SW 1271 (cell line): ENCODE measurements at places on chromosomes 3 and 15.

DNA sequence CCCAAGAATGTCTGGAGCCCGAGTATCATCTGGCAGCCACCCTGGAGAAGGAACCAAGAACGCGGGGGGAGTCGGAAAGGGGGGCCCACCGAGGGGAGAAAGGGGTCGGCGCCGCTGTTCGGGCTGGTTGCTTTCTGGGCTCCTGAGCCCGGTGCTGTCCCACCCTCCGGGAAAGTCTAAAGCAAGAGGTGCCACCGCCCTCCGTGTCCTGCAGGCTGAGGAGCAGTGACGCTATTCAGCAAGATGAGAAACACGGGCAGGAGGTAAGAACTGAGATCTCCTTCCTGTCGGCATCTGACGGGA is 234.8 kb downstream of the XXYLT1 start:
- DNase-seq = no peak

DNA sequence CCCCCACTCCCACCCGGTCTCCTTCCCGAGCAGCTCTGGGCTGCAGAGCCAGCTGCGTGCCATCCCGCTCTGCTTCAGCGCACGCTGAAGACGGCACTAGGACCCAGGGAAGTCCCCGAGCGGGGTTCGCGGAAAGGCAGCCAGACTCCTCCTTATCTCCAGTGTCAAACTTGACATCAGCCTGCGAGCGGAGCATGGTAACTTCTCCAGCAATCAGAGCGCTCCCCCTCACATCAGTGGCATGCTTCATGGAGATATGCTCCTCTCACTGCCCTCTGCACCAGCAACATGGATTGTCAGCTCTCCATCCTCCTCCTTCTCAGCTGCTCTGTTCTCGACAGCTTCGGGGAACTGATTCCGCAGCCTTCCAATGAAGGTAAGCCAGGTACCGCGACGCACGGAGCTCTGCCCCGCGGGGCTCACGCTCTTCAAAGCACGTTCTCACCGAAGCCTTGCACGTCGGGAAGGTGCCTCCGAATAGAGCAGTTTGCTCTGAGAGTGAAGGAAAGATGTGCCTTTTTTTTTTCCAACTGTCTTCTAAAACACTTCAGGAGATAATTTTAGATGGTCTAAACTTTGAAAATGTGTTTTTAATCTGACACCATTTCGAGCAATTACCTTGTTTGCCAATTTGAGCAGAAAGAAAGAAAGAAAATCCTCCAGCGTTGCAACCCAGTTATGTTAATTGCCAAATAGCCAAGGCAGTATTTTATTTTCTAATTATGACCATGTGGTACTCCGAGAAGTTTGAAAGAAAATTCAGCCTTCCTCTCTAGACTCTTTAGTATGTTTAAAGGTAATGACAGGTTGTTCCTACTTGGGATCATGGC is at the start of gene EPHA3:
Gene EPHA3 (plus strand): TSS at position 161 of the 830 bp plus-strand sequence. CDS start 128 bp downstream, at position 289.
- DNase-seq = no peak

- DNase-seq = no peak
Measured at GRCh38 chr3:45802146-45802545, 5.8 kb upstream of the SLC6A20 start.

GRCh38 chr3:113183748-113184661 is 27.4 kb upstream of the BOC start:
- DNase-seq = no peak

DNA sequence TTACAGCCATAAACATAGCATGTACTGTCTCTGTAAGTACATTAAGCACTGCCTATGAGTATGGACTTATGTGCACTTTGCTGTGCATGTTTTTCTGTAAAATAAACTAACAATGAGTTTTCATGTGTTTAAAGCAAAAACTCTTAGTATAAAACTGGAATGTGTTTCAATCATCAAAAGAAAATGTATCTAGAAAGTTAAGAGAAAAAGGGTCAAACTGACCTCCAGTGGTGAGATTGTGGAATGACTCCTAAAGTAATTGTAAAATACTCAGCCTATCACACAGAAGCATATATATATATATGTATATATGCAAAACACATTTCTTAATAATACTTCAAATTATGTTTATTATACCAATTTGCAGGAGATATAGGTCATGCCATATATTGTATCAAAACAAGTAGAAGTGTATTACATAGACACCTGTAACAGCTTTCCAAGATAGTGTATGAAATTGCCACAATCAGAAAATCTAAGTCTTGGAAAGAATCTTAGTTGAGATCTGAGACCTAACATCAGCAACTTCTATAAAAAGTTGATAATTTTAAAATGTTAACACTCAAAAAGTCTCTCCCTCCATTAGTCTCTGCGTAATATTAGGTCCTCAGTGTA is 199.6 kb downstream of the FMN1 start:
- DNase-seq = no peak

GRCh38 chr3:40387001-40387894 is at the start of gene ENTPD3:
Gene ENTPD3, plus strand, starts transcription at chr3:40387184. Its CDS starts 874 bp downstream, at chr3:40388058.
- DNase-seq = no peak

DNA sequence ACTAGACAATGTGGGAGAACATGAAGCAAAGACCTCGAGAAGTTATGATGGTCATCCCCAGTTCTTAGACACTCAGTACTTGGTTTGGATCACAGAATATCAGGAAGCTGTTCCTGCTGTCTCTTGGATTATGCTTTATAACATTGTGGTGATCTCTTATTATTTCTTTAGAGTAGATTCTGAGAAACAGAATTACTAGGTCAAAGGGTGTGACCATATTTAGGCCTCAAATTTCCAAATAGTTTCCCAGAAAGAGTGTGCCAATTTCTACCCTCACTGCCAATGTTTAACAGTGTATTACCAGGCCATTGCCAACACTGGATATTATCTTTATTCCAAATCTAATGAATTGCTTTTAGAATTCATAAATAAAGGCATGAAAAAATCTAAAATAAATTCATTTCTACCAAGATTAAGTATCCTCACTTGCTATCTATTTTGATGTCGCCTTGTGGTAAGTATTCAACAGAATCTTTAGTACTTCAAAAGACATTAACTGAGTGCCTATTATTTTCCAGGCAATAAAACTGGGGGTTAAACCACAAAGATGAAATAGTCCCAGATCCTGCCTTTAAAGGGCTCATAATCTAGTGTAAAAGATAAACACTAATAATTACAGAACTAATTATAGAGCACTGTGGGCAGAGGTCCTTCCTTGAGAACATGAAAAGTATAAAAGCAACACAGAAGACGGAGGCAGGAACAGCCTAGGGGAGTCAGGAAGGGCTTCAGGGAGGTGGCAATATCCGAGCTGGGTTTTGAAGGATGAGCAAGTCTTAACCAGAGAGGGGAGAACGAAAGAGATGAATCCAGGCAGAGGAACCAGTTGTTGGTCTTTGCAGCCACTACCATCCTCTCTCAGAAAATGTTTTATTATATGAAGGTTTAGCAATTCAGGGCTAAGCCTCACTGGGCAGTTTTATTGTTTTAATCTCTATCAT is 86.8 kb downstream of the IGF2BP2 start:
- no peak for DNase-seq

DNA sequence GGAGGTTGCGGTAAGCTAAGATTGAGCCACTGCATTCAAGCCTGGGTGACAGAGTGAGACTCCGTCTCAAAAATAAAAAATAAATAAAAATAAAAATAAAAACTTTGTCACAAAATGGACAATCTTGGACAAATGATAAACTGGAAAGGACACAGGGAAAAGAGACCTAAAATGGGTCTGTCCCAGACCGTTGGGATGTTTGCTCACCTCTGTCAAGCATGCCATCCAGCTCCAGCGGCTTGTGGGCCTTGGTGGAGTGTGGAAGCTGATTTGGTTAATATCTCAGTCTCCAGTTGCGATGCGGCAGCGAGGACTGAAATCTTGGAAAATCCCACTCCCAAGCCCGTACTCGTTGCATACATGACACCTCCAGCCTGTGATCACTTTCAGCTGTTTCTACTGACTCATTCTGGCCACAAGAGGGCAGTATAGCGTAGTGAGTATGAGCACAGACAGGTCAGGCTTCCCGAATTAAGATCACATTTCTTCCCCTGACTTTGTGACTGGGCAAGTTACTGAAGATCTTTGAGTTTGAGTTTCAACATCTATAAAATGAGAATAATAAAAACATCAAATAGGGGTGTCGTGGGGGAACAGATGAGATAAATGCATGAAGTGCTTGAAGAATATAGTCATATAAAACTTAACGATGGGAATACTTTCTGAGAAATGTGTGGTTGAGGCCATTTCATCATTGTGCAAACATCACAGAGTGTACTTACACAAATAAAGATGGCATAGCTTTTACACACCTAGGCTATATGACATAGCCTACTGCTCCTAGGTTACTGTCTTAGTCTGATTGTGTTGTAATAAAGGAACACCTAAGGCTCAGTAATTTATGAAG is 19.6 kb upstream of the MOBP start:
- DNase-seq = peak; percentile 67

- peak; percentile 64 for DNase-seq
Measured at GRCh38 chr3:37096288-37096687, 78.1 kb downstream of the LRRFIP2 start.

- no peak for DNase-seq
Measured at GRCh38 chr3:186208296-186208989, 99.6 kb upstream of the ETV5 start.

DNA sequence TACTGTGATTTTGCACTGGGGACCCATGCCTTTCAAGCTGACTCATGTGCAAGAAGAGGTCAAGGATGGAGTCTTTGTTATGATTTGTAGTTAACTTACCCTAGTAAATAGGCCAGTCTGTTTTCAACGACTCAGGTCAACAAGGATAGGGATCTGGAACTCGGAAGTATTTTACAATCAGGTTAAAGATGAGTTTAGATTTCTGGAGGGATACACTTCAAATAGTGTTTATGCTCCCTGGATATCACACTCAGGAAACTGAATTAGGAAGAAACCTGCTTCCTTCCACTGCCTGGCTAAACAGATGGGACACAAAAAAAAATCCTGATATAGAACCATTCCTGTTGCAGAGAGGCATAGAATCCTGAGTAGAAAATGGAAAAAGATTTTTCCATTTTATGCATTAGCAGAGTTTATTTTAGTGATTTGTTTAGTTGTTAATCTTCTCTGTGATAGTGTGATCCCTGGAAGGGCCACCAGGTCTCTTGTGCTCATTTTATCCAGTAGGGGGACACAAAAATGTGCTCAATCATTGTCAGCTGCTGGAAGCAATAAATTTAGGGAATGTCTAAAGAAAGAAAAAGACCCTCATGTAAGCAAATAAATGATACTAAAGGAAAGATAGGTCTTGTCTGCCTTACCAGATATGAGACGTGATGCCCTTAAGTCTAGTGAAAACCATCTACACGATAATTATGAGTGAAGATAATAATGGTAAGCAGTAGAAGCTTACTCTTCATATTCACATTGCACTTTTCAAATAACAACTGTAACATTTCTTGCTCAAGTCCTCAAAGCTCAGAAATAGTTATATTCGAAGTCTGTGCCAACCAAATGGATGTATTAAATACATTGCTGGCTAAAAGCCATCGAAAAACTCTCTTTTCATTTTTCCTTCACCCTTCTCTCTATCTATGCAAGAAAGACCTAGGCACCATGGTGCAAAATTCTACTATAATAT is 452.1 kb upstream of the KCNMB2 start:
- DNase-seq = no peak

- DNase-seq = no peak
Measured at GRCh38 chr15:36814708-36815107, 235.3 kb downstream of the CDIN1 start.

GRCh38 chr3:56361731-56362130 is 106.5 kb downstream of the ERC2 start:
- no peak for DNase-seq

DNA sequence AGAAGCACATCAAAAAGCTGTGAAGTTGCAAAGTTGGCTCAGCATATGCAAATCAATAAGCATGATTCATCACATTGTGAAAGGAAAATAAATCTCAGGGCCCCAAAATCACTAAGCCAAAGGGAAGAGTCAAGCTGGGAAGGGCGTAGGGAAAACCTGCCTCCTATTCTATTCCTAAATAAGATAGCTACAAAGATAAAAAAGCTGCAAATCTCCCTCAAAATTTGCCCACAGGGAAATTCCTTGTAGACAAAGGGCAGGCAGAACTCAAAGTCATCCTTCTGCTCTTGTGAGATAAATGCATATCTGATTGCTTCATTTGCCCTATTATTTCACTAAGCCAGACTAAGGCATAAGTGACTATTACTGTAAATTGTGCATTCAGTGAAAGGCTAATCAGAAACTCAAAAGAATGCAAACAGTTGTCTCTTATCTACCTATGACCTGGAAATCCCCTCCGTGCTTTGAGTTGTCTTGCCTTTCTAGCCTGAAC is 30.5 kb upstream of the CCNL1 start:
- DNase-seq = no peak

- DNase-seq = peak; percentile 84
Measured at GRCh38 chr15:58957101-58957973, 23.9 kb upstream of the SLTM start.

- no peak for DNase-seq
Measured at GRCh38 chr15:30859091-30859874, 44.4 kb upstream of the FAN1 start.

- DNase-seq = no peak
Measured at GRCh38 chr3:71031914-71032521, 551.5 kb downstream of the FOXP1 start.

DNA sequence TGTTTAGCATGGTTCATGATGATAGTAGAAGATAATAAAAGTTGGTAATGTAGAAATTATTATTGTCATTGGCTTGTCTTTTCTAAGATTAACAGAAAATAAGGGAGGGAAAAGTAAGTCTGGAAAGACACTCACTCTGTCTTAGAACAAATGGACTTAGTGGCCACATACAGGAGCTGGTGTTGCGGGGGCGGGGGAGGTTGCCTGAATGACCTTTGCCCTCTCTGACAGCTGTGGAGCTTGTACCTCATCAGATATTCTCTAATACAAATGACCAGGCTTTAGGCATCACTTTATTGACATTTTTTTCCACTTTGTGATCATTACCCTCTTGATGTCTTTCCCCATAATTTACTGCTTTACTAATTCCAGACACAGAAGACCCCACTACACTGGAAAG is 5.9 kb downstream of the TAGLN3 start:
- DNase-seq = no peak

GRCh38 chr15:58329781-58330671 is 101.8 kb upstream of the LIPC start:
- no peak for DNase-seq

DNA sequence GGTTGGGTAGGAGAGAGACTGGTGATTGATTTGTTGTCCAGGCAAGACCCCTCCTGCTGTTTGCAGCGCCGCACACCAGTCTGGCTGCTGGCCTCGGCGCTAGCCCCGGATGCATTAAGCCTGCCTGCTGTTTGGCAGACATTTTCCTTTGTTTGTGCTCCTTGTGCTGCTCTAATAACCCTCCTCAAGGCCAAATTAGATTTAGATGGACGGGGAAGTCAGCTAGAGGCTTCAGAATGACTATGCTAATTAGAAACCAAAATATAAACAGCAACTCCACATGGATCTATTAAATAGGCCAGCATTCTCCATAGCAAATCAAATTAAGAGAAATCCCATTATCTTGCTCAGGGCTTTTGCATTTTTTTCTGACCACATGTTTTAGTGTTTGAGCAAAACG is 445.2 kb downstream of the SQOR start:
- DNase-seq = no peak

- DNase-seq = no peak
Measured at GRCh38 chr3:192215-192929, 4.2 kb upstream of the CHL1 start.
